Non-pigmented ciliary epithelial cell (primary cell): ENCODE measurements at places on chromosomes 2 and 18.

DNA sequence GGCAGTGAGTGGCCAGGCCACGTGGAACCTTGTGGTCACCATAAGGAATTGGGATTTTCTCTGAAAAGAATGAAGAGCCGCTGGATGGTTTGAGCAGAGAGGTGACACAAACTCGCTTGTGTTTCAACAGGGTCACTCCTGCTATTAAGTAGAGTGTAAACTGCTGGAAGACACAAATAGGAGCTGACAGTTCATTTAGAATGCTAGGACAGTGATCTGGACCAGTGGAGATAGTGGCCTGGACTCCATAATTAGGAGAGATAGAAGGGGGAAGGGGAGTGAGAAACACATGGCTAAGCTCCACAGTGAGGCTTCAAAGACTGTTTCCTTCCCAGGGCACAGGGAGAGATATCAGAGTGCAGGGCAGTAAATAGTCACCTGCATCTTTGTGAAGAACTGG is 381.1 kb upstream of the ST6GAL2 start:
- no peak for DNase-seq

DNA sequence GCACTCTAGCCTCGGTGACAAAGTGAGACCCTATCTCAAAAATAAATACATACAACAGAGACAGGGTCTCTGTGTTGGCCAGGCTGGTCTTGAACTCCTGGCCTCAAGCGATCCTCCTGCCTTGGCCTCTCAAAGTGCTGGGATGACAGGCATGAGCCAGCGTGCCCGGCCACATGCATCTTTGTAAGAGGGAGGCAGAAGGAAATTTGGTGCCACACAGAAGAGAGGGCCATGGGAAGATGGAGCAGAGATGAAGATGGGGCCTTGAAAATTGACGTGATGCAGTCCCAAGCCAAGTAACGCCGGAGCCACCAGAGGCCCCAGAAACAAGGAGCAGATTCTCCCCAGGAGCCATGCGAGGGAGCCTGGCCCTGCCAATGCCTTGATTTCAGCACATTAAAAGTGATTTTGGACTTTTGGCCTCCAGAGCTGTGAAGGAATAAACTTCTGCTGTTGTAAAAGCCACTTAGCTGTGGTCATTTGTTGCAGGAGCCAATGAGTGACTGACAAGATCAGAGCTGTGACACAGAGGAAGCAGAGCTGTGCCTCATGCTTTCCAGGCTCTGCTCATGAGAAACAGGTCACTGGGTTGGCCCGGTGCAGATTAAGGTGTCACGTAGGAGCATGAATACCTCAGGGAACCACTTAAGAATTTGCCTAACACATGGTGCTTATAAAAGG is 2.7 kb upstream of the SLC66A2 start:
- DNase-seq: no peak

DNA sequence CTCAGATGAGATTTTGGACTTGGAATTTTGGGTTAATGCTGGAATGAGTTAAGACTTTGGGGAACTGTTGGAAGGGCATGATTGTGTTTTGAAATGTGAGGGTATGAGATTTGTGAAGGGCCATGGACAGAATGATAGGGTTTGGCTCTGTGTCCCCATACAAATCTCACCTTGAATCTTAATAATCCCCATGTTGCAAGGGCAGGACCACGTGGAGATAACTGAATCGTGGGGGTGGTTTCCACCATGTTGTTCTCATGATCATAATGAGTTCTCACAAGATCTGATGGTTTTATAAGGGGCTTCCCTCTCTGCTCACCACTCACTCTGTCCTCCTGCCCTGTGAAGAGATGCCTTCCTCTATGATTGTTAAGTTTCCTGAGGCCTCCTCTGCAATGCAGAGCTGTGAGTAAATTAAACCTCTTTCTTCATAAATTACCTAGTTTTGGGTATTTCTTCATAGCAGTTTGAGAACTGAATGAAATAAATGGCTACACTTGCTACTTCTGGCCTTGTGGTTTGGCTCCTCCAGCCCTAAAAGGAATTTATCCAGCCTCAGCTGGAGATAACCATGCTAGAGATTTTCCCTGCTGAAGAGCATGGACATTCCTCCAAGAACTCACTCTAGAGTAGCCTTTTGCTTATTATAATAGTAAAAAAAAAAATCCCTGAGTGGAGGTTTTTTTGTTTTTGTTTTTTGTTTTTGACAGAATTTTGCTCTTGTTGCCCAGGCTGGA is 144.3 kb upstream of the TFPI start:
- DNase-seq: no peak

GRCh38 chr2:43412114-43412753 is 183.6 kb downstream of the THADA start:
- DNase-seq: no peak

DNA sequence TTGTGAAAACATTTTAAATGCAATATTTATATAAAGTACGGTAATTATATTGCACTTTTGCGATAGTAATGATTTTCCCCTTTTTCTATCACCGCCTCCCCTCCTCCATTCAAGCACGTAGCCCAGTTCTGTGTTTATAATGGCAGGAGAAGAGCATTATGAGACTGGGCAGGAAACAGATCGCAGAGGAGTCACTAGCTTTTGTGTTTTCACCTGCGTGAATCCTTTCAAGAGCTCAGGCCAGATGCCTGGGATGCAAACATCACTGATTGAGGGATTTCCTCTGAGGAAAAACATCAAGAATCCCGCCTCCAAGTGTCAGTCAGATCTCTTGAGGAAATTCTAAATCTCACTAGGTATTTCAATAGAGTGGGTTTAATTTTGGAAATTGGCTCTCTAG is 178.4 kb upstream of the FN1 start:
- DNase-seq: no peak

DNA sequence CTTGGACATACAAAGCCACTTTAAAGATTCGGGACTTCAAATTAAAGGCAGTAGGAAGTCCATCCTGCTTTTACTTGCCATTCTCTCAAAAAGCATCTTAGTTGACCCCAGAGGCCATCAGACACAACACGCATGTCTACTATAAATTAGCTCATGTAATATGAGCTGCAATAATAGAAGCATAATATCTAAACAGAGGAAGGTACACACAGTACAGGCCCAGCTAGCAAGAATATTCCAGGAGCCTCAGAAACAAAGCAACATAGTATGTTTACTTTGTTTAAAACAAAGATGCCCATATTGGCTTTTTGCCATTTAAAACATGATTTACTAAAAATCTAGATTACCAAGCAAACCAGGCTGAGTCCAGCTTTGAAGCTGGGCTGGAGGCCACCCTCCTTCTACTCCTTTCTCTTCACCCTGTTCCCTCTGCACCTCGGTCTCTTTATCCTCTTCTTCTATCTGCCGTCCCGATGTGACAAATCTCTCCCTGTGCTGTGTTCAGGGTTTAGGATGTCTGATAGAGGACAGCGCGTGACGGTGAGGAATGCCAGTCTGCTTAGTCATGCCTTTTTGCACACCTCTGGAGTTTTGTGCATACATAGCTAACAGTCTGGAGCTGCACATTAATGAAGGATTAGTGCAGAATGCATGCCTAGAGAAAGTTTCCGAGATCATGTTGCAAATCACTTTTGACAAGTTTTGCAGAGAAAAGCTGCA is 28.2 kb downstream of the DTNA start:
- DNase-seq: peak; percentile 11

DNA sequence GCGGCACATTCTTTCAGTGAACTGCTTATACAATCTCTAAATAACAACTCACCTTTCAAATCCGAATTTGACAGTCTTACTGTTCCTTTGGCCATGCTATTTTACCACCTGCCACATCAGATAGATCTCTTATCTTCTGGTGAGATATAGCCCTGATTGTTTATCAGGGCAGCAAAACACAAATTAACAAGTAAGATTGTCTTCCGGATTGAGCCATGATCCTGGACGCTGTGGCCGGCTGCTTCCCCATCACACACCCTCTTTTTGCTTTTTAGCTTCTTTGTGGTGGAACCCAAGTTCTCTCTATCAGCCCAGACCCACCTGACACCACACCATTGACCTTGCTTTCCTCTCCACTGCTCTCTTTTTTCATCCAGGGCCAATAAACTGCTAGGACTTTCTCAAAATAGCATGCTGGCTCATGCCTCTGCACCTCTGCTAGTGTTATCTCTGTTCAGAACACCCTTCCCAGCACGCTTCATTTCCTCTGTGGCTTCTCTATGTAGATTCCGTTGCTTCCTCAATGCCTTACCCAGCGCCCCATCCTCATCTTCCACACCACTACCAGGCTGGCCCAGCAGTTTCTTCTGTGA is 111.8 kb upstream of the CNTNAP5 start:
- DNase-seq: no peak

DNA sequence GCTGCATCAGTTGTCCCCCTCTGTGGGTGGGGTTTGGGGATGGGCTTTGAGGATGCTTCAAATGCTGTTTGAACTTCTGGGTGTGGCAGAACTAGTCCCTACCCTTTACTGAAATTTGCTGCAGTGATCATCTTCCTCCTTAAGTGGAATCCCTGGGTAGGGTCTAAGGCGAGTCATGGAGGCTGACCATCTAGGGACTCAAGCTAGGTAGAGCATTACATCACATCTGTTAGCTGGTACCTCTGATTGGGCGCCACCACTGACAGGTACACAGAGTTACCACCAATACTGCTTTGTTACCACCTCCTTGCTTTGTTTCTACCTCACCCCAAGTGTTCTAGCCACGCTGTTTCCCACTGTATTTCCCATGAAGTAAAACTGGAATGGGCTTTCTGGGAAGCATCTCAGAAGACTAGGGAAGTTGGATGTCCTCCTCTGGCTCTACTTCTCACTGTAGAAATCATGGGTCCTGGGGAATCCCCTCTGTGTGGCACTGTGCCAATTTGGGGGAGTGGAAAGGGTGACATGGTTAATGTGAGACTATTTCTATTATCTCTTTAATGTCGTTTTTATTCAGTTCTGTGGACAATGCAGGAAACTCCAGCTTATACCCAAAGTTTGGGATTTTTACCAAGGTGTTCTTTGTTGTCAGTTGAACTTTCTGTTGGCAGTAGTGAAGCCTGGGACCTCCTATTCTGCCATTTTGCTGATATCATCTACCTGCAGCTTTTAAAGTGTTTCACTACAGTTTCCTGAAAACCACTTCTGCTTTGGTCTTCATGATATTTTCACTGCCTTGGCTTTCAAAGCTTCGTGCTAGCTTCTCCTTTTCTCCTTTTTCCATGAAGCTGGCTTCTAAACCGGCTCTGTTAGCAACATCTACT is 14.5 kb upstream of the SULT1C4 start:
- DNase-seq: no peak

GRCh38 chr2:32741575-32741974 is 113.7 kb downstream of the TTC27 start:
- DNase-seq: no peak

DNA sequence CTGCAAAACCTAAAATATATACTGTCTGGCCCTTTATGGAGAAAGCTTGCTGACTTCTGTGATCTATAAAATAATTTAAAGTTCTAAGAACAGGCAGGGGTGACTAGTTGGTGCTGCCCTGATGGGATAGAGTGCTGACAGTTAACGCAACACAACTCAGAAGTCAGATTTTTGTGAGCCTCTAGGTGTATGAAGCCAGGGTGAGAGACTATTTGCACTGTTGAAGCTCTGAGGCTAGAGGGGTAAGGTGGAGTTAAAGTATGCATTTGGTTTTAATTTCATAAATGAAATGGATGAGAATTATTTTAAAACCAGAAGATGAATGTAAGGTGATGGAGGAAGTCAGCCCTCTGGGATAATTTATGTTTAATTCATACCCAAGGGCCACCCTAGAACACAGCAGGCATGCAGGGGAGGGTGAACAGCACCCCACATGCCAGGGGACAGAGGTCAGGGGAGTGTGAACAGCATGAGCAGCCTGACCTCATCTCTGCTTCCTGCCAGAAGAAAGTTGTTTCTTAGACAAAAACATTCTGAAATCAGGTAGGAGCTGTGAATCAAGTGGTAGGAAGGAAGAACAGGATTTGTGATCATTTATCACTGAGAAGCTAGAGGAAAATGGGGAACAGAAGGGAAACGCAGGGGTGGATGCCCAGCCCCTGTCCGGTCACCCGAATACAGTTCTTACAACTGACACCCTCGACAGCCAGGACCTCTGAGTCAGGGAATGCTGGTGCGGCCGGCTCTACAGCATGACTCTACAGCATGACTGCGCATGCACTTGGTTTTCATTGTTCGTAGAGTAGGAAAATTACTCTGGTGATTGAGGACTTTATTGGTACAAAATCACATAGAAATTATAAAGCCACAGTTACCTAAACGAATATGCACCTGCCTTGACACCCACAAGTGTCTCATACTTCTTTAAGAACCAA is 93.1 kb downstream of the MBP start:
- no peak for DNase-seq

DNA sequence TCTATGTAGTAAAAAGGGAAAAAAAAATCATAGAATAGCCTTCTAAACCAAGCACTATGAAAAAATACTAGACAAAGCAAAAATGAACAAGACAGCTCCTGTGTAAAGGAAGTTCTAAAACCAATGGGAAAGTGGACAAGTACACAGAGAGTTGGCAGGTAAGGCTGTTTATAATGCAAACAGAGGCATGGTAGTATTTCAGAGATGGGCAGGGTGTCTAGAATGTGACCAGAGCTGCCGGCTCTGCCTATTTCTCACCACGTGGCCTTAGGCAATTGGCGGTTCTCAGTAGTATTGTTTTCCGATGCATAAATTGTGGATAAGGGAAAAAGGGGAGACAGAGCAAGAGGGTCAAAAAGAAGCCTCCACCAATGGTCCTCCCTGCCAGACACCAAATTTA is 173.6 kb downstream of the ANKRD30B start:
- DNase-seq: no peak
